Liver (tissue), 10 donors: ENCODE measurements at places on chromosomes 13 and 19.

DNA sequence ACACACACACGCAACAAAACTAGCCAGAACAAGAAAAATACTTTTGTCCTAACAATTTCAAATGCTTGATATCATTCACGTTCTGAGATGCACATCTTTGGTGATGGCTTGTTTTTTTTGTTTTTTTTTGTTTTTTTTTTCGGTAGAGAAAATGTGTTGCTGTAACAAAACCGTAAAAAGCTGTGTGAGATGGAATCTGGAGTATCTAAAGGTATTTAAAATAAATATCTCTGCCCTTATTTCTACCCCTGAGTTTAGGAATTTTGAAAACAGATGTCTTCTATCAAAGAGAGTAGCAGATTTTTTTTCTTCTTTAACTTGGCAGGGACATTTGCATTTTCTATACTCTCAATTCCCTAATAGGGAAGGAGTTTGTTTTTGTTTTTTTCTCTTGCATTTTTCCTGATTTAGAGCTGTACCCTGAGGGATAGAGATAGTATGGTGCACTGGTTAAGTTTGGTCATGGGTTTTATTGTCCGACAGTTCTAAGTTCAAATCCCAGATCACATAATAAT is 446.6 kb downstream of the KLF5 start:
- DNase-seq: no peak

- DNase-seq: no peak
Measured at GRCh38 chr13:67186995-67187569, 43.1 kb downstream of the PCDH9 start.

DNA sequence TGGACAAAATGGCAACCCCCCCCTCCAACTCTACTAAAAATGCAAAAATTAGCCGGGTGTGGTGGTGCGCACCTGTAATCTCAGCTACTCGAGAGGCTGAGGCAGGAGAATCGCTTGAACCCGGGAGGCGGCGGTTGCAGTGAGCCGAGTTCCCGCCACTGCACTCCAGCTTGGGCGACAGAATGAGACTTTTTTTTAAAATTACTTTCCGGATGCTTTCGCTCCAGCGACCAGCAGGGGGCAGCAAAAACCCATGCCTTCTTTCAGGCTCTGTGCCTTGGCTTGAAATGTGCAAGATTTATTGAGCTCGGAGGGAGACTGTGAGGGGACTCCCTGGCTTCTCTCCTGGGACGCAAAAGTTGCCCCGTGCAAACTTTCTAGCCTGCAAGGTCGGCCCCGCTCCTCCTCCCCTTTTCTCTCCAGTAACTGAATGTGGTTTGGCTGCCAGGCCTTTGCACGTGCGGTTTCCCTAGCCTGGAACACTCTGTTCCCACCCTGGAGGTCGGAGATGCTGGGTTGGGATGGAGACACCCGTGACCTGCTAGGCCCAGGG is 61.4 kb upstream of the NFIC start:
- peak; percentile 80 for DNase-seq

DNA sequence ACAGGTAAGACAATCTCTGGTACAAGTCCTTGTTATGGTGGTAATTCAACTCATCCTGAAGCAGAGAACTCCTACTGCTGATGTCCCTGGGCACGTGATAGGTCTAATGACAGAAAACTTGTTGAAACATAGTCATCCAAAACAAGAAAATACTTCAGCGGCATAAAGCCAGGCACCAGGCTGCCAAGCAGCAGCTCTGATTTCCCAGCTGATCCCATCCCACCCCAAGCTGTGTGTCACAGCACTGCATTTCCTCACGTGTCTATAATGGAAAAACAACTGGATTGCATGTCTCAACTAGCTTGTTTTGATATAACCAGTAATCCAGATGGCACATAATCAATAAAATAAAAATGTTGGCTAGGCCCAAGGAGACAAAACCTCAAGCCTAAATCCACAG is 64.8 kb downstream of the MIPEP start:
- no peak for DNase-seq

DNA sequence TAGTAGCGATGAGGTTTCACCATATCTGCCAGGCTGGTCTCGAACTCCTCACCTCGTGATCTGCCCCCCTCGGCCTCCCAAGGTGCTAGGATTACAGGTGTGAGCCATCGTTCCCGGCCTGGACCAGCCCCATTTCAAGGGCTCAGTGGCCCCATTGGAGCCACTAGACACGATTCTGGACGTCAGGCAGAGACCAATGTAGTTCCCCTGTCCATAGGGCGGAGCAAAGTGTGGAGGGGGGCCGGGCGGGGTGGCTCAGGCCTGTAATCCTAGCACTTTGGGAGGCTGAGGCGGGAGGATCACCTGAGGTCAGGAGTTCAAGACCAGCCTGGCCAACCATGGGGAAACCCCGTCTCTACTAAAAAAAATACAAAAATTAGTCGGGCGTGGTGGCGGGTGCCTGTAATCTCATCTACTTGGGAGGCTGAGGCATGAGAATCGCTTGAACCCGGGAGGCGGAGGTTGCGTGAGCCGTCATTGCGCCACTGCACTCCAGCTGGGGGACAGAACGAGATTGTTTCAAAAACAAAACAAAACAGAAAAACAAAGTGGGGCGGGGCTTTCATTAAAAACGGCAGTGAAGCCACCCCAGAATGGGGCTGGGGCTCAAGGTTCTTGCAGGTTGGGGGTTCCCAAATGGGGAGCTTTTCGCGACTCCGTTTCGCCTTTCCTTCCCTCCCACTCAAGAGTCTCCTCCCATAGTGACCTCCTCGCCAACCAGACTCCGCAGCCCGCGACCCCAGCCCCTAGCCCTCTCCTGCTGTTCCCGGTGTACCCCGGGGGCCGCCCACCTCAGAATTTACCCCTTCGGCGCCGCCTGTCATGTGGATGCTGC is 758 bp upstream of the TECR start:
- no peak for DNase-seq

DNA sequence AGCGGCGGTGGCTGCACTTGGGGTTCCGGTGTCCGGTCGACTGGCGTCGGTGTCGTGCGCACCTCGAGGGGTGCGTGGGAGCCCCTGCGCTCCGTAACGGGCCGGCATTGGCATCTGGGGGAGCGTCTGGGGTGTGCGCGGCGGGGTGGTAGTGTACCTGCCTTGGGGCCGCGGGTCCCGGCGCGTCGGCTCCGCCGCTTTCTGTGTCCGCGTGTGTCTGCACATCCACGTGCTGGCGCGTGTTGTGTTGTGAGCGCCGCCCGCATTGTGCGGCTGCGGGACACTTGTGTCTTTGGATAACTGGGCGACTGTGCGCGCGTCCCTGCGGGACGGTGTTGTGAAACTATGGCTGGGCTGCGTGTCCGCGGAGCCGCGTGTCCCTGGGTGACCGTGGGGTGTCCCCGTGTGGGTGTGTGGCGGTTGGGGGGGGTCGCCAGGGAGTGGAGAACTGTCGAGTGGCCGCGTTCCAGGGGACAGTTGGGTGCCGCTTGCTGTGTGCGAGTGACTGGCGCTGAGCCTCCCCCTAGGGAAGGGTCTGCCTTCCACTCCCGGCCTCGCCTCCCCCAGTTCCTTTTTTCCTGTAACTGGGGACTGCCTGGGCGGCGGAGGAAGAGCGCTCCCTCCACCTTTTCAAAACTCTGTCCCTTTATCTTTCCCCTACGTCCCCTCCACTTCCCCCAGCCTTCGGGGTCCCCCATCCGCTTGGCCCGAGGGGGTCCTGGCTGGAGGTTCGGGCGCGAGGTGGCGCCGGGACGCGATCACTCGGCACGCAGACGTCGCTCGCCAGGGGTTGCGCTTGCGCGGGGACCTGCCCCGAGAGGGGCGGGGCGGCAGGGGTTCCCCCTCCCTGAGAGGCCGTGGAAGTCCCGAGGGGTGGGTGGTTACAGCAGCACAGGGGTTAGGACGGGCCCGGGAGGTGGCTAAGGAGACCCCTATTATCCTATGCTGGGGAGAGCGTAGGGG is 5.7 kb upstream of the NFIC start:
- no peak for DNase-seq

DNA sequence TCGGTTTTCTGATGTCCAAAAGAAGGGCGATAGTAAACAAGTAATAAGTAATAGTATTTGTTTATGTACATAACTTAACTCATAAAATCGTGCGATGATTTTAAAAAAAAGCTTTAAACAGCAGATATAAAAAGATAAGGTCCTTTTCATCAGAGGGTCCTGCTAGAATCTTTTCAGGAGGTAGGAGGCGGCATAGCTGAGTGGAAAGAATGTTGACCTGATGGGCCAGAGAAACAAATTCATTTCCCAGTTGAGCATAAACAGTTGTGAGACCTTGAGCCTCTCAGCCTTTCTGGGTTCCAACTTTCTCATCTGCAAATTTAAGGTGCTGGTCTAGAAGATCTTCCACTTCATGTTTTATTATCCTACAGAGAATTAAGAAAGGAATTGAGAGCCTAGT is 173.5 kb downstream of the LACC1 start:
- DNase-seq: no peak

DNA sequence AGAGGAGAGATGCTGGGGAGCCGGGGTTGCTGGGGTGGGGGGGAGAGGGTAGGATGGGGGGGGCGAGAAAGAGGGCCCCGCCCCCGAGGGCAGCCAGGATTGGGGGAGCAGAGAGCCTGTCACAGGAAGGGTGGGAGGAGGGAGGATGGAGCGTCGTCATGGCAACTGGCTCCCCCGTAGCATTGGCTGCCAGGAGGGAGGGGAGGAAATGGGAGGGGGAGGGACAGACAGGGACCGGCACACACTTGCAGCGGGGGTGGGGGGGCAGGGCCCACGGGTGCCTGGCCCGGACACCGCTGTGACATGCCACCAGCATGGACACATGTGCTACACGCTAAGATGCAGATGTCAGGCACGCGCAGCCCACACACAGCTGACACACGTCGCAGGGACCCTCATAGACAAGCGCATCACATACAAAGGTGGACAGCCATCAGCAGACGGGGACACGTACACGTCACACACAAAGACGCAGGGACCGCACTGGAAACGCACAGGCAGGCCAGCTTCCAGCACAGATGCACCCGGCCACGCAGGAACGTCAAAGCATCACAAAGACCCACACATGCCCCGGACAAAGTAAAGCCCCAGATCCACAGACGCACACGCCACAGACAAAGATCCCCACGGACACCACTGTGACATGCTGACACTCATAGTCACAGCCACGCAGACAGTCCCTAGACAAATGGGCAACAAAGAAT is at the start of gene LMTK3:
TSS of gene LMTK3 (minus strand) at position 36 of the 704 bp plus-strand sequence. CDS start 259 bp downstream, outside the sequence.
- no peak for DNase-seq
